ENCODE measurements at places on chromosomes 11 and 22.

GRCh38 chr22:37827056-37827455, 3.9 kb downstream of the GALR3 start:
- DNase-seq = no peak

GRCh38 chr11:59551659-59552521, 40.6 kb downstream of the OR4D9 start:
- no peak for DNase-seq

DNA sequence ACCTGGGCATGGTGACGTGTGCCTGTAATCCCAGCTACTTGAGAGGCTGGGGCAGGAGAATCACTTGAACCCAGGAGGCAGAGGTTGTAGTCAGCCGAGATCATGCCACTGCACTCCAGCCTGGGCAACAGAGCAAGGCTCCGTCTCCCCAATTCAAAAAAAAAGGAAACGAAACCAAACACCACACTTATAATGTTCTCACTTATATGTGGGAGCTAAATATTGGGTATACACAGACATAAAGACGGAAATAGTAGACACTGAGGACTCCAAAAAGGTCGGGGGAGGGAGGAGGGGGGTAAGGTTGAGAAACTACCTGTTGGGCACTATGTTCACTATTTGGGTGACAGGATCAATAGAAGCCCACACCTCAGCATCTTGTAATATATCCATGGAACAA, 94.3 kb downstream of the GAB2 start:
- peak; percentile 57 for DNase-seq

DNA sequence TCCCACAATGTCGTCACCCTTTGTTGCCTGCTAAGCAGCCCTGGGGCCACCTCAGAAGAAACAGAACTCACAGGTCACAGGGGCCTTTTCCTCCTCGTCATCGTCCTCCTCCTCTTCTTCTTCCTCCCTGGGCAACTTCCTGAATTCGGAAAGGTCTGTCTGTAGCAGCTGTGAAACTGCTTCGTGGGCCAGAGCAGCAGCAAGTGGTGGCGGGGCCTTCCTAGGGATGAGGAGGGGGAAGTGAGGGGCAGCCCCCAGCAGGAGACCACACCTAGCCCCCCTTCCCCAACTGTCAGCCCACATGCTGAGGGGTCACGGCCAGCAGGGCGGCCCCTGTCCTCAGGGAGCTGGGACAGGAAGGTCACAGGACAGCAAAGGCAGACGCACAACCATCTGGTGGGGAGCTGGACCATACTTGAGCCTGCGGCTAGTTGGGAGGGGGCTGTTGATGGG, 13.2 kb downstream of the PPM1F start:
- peak; percentile 46 for DNase-seq

- no peak for DNase-seq
These were observed 54.2 kb upstream of the PHF21A start for GRCh38 chr11:46175401-46176002.

GRCh38 chr11:64227405-64227956, 1.4 kb downstream of the NUDT22 start:
- no peak for DNase-seq

- DNase-seq = no peak
These were observed 181.5 kb downstream of the KIF18A start for GRCh38 chr11:27926486-27926885.
